Calu3 (cell line): ENCODE measurements at places on chromosomes 7 and 10. TPM values are rescaled to one million over a fixed set of nuclear protein-coding genes. Genes with fewer than 3 reads are reported as not detected.

DNA sequence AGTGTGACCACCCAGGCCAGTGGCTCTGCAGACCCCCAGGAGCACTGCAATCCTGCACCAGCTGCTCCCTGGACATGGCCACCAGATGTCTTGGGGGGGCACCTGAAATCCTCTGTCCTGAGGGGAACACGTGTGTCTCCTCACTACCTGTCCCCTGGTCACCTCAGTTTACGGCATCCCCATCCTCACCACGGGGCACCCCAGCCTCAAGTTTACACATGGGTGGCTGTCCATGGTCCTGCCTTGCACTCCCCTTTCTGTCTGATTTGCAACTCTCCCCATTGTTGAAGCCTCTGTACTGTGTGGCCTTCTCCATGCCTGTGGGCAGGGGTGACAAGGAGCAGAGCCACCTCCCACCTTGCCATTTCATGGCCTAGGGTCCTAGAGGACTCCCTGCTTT is 67.2 kb downstream of the RAMP3 start:
- peaks cover 92% of the 10 kb centered on the region for H3K27me3 ChIP-seq
- DNase-seq = no peak
- no peak overlapping the region for H3K4me3 ChIP-seq
- H3K27ac ChIP-seq = no peak overlapping the region

DNA sequence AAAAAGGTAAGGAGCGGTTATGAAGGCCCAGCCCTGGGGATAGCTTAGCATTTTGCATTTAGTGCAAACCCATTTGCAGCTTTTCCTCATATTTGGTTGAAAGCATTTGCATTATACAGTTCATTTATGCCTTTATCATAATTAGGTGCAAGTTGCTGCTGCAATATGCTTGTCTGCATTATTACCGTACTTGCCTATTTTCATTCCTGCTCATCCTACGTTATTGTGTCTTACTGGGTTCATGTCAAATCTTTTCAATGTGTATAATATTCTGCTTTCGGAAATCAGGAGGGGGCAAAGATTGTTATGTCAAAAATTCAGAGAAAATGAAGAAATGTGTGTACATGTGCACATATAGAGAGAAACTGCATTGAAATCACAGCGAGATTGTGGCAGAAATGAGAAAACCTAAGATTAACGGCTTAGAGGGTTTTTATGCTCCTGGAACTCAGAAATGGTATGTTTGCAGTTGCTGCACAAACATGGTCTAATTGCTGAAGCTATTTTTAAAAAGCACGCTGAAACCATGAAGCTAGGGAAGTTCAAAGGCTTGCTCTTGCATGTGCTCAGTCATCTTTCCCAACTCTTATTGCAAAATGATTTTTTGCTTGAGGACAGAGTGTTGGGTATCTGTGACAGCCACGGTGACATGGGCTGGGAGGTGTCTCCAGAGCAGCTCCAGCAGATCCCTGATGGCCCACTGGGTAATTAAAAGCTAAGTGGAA is 613.2 kb downstream of the SDK1 start:
- H3K27ac ChIP-seq = no peak overlapping the region
- H3K4me1 ChIP-seq = peaks cover 56% of the 10 kb centered on the region
- DNase-seq = no peak
- no peaks in the 10 kb centered on the region for H3K36me3 ChIP-seq
- no peaks in the 10 kb centered on the region for H3K27me3 ChIP-seq
- no peak overlapping the region for H3K4me3 ChIP-seq

- no peaks in the 10 kb centered on the region for H3K4me1 ChIP-seq
- H3K27ac ChIP-seq = no peak overlapping the region
- no peaks in the 10 kb centered on the region for H3K36me3 ChIP-seq
- no peak overlapping the region for H3K4me3 ChIP-seq
- H3K27me3 ChIP-seq = no peaks in the 10 kb centered on the region
Measured at GRCh38 chr10:89659143-89660131, 14.4 kb upstream of the PANK1 start.

- no peaks in the 10 kb centered on the region for H3K4me1 ChIP-seq
- H3K4me3 ChIP-seq = no peak overlapping the region
- no peak overlapping the region for H3K27ac ChIP-seq
- DNase-seq = no peak
Measured at GRCh38 chr7:131606346-131607290, 50.2 kb upstream of the PODXL start.

- no peak overlapping the region for H3K4me3 ChIP-seq
- peak; percentile 19 for DNase-seq
- H3K27ac ChIP-seq = no peak overlapping the region
- H3K4me1 ChIP-seq = peaks cover 17% of the 10 kb centered on the region
- H3K36me3 ChIP-seq = peaks cover 29% of the 10 kb centered on the region
Measured at GRCh38 chr10:68938117-68938516, 17.9 kb upstream of the DDX21 start.

DNA sequence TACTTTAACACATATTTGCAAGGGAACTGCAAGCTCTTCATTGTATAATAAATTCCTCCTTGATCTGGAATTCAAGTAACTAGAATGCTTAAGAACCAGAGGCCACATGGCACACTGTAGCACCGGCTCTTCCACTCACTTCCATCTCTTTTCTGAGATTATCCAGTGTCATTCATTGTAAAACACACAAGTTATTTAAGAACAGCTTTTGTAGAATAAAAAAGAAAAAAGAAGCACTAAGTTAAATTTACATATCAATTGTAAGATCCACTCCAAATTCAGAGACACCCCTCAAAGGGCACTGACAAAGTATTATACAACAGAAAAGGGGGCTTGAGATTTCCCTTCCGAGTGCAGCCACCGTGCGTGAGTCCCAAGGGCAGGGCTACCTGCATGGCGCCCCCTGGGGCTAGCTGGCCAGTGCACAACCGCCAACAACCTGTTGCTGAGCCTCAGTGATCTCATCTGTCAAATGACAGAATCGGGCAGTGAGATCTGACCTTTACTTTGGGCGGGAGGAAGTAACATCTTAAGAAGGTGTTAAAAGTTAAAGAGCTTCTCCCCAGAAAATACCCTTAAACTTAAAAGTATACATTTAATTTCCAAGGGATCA is 12.5 kb downstream of the GLI3 start:
- no peak overlapping the region for H3K4me3 ChIP-seq
- H3K27me3 ChIP-seq = peaks cover 64% of the 10 kb centered on the region
- no peak overlapping the region for H3K27ac ChIP-seq
- no peak for DNase-seq
- H3K36me3 ChIP-seq = no peaks in the 10 kb centered on the region

- no peak overlapping the region for H3K4me3 ChIP-seq
- peak; percentile 50 for DNase-seq
- H3K27me3 ChIP-seq = no peaks in the 10 kb centered on the region
- H3K36me3 ChIP-seq = no peaks in the 10 kb centered on the region
Measured at GRCh38 chr10:92387289-92387940, 96.4 kb downstream of the MARCHF5 start.

GRCh38 chr10:71279590-71280170 is 39.4 kb upstream of the SLC29A3 start:
- H3K27ac ChIP-seq = no peak overlapping the region
- peaks cover 54% of the 10 kb centered on the region for H3K27me3 ChIP-seq
- H3K36me3 ChIP-seq = no peaks in the 10 kb centered on the region
- no peaks in the 10 kb centered on the region for H3K4me1 ChIP-seq
- no peak for DNase-seq

DNA sequence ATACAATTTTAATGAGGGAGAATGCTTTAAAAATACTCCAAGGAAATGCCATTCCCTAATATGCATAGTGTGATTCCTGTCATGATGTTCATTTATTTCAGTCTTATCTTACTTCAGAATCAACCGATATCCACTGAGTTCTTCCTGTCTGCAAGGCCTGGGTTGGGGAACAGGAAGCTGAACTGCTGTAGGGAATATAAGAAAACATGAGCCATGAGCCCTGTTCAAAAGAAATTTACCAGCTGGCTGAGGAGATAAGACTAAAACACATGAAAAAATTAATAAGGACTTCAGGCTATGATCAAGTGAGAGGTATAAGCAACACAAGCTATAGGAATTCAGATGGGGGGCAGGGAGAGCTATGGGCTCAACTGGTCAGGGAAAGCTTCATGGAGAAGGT is 184.7 kb downstream of the PLPP4 start:
- H3K4me1 ChIP-seq = peaks cover under 1% of the 10 kb centered on the region
- peaks cover 64% of the 10 kb centered on the region for H3K27me3 ChIP-seq
- no peak overlapping the region for H3K4me3 ChIP-seq
- DNase-seq = no peak
- no peak overlapping the region for H3K27ac ChIP-seq

- H3K4me3 ChIP-seq = no peak overlapping the region
- H3K36me3 ChIP-seq = no peaks in the 10 kb centered on the region
- H3K27me3 ChIP-seq = no peaks in the 10 kb centered on the region
- DNase-seq = no peak
- no peak overlapping the region for H3K27ac ChIP-seq
Measured at GRCh38 chr7:2019711-2020511, 212.8 kb downstream of the MAD1L1 start.

DNA sequence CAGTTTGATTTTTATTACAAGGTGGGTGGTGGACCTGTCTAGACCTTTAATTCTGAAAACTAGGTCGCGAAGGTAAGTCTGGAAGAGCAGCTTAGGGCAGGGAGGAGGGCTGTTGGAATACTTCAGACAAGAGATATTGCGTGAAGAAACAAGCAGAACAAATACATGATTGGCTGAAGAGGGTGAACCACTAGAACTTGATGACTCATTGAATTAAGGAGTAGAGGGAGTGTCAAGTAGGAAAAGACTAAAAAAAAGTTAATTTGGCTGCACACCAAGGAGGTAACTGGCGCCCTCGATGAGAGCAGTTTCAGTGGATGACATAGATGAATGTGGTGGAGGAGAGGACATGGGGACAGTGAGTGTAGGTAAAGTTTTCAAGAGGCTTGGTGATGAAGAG is 41.3 kb downstream of the WNT2 start:
- no peaks in the 10 kb centered on the region for H3K36me3 ChIP-seq
- H3K27ac ChIP-seq = no peak overlapping the region
- no peak for DNase-seq
- H3K4me3 ChIP-seq = no peak overlapping the region
- peaks cover 36% of the 10 kb centered on the region for H3K27me3 ChIP-seq
- H3K4me1 ChIP-seq = peaks cover 8% of the 10 kb centered on the region

DNA sequence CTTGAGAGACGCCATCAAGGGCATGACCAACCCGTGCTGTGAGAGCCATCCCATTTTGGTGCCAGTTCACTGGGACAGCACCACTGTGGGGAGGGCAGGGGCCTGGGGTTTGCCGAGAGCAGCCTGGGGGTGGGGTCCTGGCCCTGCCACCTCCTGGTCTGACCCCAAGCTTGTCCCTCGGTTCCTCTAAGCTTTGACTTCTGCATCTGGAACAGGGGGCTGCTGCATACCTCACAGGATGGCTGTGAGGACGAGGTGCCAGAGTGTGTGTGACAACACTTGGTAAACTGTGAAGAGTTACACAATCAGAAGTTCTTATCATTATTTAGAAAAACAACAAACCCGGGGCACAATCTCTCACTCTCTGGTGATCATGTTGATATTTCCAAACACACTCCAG is 89.9 kb downstream of the CRTAC1 start:
- H3K4me1 ChIP-seq = no peaks in the 10 kb centered on the region
- no peak for DNase-seq
- H3K27ac ChIP-seq = no peak overlapping the region
- no peaks in the 10 kb centered on the region for H3K36me3 ChIP-seq

DNA sequence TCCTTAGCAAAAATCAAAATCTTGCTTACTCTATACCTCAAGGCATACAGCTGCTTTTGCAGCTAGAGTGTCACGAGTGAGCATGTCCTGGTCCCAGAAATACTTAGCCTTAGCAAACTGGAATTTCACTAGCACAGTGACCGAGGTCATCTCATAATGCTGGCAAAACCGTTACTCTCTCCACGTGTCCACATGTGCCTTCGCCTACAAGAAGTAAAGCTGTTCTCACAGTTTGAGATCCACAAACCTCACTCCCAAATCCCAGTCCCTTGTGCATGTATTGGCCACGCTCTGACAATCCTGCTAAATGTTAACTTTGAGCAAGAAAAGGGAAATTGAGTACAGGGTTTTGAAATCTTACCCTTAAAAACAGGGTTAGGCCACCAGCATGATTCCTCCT is 111.0 kb upstream of the PLXDC2 start:
- H3K36me3 ChIP-seq = no peaks in the 10 kb centered on the region
- H3K4me1 ChIP-seq = no peaks in the 10 kb centered on the region
- no peaks in the 10 kb centered on the region for H3K27me3 ChIP-seq
- H3K4me3 ChIP-seq = no peak overlapping the region
- no peak overlapping the region for H3K27ac ChIP-seq
- no peak for DNase-seq

DNA sequence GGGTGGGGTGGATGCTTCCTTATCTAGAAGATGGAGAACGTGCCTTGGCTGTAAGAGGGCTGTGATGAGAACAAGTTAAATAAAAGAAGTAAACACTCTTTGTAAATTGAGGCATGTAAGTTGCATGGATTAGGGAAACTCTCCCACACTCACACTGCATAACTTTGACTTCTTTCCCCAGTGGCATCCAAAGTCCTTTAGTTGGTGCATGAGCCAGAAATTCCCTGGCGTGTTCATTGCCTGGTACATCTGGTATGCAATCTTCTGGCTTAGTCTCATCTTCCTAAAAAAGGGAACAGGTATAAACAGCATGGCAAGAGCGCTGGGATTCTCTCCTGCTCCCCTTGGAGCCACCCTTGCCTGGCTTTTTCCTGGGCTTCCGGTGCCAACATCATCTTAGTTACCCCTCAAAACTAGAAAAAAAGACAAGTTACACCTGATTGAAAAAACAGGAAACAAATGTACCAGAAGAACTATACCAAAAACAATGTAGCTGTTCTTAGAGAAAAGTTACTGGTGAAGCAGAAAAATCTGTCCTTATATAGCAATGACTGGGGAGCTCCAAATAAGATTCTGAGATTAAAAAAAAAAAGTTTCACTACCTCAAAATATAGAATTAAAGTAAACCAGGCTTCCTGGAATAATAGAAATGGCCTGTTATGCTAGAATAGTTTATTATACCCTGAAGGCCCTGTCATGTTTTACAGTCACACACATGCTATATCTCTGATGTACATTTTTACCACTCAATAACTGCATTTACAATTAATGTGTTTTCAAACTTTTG is 9.9 kb downstream of the RP9 start:
- no peak for DNase-seq
- no peaks in the 10 kb centered on the region for H3K4me1 ChIP-seq
- H3K4me3 ChIP-seq = no peak overlapping the region
- peaks cover 55% of the 10 kb centered on the region for H3K36me3 ChIP-seq
- no peaks in the 10 kb centered on the region for H3K27me3 ChIP-seq
- no peak overlapping the region for H3K27ac ChIP-seq

DNA sequence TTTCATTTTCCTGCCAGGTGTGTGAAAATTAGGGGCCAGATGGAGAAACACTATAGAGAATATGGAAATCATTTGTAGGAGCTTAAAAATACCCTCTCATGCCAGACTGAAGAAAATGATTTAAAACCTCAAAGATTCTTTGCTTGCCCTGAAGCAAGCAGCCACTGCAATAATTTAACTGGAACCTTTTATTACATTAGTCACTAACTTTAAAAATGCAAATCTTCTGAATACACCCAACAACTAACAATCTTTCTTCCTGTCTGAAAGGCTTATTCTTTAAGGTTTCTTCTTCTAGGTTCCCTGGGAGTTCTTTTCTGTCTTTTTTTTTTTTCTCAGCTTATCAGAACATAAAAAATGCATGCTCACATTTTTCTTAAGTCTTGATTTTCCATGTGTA is 238.5 kb upstream of the KMT2E start:
- DNase-seq = no peak
- peaks cover 9% of the 10 kb centered on the region for H3K4me1 ChIP-seq
- no peak overlapping the region for H3K4me3 ChIP-seq
- H3K27ac ChIP-seq = no peak overlapping the region

SLIT1 gene
- not detected in 2 replicates for total RNA-seq

PRF1 gene
- not detected in 2 replicates for total RNA-seq

CFAP46 gene
- not detected in 2 replicates for total RNA-seq

MAT1A gene
- not detected in 2 replicates for total RNA-seq

GIMAP2 gene
- 3.9 and 4.7 TPM in 2 replicates for total RNA-seq

CPA4 gene
- not detected in 2 replicates for total RNA-seq

EEF1AKMT2 gene
- 13.0 and 13.2 TPM in 2 replicates for total RNA-seq

EPO gene
- total RNA-seq = not detected in 2 replicates

AKR1E2 gene
- total RNA-seq = 1.1 and 2.8 TPM in 2 replicates

CNPY1 gene
- not detected in 2 replicates for total RNA-seq

PLA2G12B gene
- not detected in 2 replicates for total RNA-seq
